ENCODE measurements at places on chromosomes 3 and 15.

- no peak for DNase-seq
These were observed 33.9 kb downstream of the TRPM7 start for GRCh38 chr15:50652671-50653070.

DNA sequence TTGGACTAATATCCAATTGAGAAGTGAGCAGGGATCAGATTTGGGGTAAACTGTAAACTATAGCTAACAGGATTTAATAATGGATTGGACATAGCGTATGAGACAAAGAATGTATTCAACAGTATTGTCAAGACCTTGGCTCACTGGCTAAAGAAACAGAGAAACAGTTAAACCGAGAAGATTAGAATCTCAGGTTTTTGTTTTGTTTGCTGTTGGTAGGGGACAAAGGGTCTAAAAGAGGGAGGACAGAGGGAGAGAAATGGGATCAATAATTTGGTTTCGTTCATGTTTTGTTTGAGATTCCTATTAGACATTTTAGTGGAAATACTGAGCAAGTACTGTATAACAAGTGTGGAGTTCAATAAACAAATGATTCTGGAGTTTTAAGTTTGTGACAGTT is 28.6 kb downstream of the CLDN1 start:
- no peak for DNase-seq

DNA sequence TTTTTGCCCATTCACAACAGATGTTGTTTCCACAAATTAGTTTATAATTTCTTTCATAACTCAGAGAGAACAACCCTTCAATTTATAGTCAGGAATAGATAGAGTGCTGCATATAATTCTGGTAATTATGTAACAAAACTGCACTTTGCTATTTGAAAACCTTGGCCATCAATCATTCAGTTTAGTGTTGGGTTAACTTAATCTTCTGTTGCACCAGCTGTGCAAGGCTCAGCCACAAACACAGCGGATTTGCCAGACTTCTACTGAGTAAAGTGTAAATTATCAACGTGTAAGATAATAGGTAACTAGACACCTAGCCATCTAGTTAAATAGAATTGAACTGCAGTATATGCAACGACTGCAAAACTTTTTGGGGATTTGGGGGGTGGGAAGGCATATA is 1064.3 kb upstream of the EPHA6 start:
- no peak for DNase-seq

- DNase-seq, result no peak
These were observed 55.6 kb upstream of the DLG1 start for GRCh38 chr3:197353867-197354567.

- DNase-seq, result no peak
These were observed 17.8 kb downstream of the ZIC1 start for GRCh38 chr3:147426931-147427330.

DNA sequence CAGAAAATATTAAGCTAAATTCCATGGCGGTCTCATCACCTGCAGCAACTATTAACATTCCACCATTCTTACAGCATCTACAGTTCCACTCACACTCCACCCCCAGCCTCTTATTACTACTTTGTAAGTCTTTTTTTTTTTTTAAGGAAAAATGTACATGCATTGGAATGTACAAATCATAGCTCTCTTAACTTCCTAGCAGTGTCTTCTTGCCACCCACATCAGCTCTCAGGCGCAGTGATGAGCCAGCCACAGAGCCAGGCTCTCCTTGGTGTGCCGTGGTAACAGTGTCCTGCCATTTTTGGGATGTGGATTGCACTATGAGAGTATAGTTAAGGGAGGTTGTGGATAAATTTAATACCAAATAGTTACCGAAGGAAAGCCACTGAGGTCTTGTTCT is 17.8 kb downstream of the ABHD17C start:
- DNase-seq, result no peak

- DNase-seq, result no peak
These were observed 96.3 kb upstream of the P2RY1 start for GRCh38 chr3:152738656-152739055.

DNA sequence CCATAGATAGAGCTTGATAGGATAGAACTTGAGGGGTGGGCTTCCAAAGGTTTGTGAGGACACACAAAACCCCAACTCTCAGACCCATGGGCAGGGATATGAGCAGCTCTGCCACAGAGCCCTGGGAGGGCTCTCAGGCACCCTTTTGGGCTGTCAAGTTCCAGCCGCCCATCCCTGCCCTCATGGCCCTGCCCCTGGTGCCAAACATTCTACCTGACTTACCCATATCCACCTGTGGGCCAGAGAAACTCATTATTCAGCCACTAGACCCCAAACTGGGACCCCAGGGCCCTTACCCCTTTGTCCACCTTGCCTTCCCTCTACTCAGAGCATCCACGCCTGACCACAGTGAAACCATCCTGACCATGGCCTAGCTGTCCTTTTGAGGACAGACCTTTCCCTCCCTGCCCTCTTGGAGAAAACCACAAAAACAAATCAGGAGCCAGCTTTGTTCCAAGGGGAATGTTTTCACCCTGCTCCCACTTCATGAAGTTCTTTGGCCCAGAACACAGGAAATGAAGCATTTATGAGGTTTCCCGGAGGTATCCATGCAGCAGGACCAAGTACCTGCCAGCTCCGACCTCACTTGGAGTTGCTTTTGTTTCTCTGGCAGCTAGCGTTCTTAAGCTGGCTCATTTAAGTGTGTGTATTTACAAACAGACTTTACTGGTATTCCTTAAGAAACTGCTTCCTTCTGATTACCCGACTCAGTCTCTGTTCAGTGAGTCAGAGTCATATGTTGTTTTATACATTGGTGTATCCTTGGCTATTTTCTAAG is 34.2 kb upstream of the GALNT15 start:
- no peak for DNase-seq

- DNase-seq, result no peak
These were observed 164.6 kb upstream of the LINGO1 start for GRCh38 chr15:77797270-77797669.

- DNase-seq, result no peak
These were observed 58.8 kb downstream of the TUBGCP4 start for GRCh38 chr15:43429687-43430086.

DNA sequence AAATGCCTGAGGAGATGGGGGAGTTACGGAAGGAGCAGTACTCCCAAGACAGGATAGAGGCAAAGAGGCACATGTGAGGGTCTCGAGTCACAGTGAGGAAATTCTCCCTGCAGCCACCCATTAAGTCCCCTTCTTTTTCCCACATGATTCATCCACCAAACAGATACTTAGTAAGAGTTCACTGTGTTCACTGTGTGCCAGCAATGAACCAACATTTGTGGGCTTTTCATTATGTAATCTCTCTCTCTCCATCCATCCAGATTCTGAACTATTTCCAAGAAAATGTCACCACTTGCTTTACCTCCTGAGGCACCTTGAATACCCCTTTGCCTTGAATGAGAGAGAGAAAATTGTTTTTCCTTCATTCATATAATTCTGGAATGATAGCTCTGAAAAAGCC is 24.6 kb upstream of the LRRFIP2 start:
- no peak for DNase-seq

DNA sequence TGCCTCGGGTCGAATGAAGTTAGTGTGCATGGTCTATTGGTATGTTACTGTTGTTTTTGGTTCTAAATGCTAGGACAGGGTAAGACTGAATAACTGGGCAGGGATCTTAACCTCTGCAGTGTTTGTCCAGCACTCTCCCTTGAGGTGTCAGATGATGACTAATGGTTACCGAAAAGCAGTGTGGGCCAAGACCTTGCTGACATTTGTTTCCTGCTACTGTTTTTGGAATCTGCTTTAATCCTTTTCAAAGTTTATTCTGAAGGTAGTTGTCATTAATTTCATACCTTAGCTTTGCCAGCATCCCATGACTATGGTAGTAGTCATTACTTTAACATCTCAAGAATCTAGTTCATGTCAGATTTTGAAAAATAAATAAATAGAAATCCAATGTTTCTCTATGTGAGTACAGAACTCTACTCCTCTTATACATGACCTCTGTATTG is 117.0 kb downstream of the P3H2 start:
- no peak for DNase-seq
